ENCODE measurements at places on chromosomes 7 and 10.
A peak's percentile ranks its signal among the peaks of the same experiment; 100 is the strongest.

- DNase-seq, result no peak
Measured at GRCh38 chr10:49368256-49368655, 27.6 kb downstream of the DRGX start.

DNA sequence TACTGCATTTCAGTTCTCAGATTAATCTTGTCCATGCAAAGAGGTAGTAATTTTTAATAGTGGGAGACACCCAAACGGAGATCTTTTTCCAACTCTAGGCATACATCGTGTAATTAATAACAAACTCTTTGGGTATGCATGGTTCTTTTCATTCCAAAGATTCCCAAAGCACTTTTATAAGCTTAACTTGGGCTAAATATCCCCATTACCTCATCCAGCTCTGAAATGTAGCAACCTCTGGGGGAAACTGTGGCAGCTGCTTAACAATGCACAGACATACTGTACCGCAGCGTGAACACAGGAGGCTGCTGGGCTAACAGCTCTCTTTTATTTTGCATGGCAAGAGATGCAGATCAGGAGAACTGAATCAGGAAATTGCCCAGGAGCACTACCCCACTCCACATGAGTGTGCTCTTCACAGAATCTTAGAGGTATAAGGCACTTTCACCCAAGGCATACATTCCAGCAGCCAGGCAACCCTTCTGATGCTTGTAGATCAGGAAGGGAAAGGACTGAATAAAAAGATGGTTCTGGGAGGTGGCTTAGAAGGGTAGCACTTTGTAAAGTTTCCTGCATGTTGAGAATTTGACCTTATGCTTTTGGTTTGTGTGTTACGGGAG, 114.4 kb upstream of the GLI3 start:
- peak; percentile 17 for DNase-seq

DNA sequence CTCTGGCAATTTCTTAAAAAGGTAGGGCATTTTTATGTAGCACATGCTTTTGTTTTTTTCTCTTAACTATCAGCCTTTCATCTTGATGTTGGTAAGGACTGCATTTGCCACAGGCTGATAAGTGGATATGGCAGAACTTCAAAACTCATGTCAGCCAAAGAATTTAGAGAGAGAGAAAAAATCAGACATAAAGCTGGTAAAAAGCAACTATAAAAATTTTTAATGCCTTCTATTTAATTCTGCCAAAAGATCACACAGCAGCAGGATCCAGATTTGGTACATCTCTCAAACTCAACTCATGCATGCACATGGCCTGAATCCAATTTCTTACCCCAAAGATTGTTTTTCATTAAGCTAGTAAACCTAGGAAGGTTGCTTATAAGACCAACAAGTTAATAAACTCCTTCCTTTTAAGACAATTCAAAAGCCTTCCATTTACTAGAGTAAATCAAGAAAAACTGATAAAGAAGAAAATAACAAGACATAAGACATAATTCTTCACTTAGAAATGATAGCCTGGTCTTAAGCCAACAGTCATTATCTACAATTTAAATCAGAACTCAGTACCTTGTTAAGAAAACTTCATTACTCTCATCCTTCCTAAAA, 69.3 kb downstream of the GLI3 start:
- DNase-seq, result peak; percentile 50

- DNase-seq, result no peak
Measured at GRCh38 chr10:11018432-11018841, 765 bp downstream of the CELF2 start.

GRCh38 chr10:62726638-62727037, 77.9 kb upstream of the ADO start:
- DNase-seq, result no peak

- no peak for DNase-seq
Measured at GRCh38 chr7:51015581-51015980, 232.9 kb upstream of the GRB10 start.

GRCh38 chr10:97974100-97974499, 56.3 kb downstream of the CRTAC1 start:
- DNase-seq, result no peak

- no peak for DNase-seq
Measured at GRCh38 chr10:6177880-6178281, 24.9 kb upstream of the PFKFB3 start.

DNA sequence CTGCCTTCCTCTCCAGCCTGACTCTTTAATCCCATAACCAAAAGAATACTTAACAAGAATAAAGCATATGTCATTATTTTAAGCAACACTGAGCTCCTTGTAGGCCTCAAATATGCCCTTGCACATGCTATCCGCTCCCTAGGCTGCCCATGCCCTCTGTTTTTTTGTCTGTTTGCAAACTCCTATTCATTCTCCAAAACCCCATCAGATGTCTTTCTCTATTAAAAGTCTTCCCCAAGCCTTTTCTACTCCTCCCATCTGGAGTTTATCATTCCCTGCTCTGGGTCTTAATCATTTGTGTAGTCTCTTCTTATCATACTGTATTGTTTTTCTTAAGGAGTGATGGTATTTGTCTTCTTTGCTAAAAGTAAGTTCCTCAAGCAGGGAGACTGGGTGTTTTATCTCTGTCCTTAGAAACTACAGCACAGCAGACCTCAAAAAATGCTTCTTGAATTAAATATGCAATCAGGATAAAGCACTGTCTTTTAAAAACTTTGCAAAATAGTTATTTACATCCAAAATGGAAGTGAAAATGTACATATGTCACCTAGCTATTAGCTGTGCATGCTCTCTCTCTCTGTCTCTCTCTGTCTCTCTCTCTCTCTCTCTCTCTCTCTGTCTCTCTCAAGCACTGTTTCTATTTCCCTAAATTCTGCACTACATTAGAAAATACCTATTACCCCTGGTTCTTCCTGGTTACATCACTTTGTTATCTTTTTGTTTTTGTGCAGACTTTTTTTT, 56.5 kb upstream of the OPALIN start:
- DNase-seq, result no peak

- no peak for DNase-seq
Measured at GRCh38 chr7:100396421-100396982, 23.2 kb downstream of the PILRA start.

- peak; percentile 37 for DNase-seq
Measured at GRCh38 chr7:82755705-82756551, 312.4 kb upstream of the CACNA2D1 start.

DNA sequence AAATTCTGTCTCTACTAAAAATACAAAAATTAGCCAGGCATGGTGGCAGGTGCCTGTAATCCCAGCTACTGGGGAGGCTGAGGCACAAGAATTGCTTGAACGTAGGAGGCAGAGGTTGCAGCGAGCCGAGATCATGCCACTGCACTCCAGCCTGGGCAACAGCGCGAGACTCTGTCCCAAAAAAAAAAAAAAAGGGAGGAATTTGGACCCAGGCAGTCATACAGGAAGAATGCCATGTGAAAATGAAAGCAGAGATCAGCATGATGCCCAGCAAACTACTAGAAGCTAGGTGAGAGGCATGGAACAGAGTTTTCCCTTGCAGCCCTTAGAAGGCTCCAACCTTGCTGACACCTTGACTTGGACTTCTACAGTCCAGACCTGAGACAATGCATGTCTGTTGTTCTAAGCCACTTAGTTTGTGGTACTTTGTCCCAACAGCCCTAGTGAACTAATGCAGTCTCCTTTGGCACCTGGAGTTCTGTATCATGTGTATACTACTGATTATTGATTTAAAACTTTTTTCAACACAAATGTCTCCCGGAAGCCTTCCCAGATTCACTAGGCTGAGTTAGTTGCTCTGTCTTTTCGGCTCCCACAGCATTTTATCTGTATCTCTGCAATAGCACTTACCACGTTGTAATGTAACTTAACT, 10.2 kb upstream of the BAG3 start:
- DNase-seq, result no peak

- DNase-seq, result no peak
Measured at GRCh38 chr10:96205580-96205979, 65.8 kb downstream of the BLNK start.

GRCh38 chr10:42962110-42962901, 114.6 kb upstream of the RET start:
- DNase-seq, result no peak

- DNase-seq, result peak; percentile 81
Measured at GRCh38 chr10:72097448-72098300, 9.3 kb upstream of the SPOCK2 start.

DNA sequence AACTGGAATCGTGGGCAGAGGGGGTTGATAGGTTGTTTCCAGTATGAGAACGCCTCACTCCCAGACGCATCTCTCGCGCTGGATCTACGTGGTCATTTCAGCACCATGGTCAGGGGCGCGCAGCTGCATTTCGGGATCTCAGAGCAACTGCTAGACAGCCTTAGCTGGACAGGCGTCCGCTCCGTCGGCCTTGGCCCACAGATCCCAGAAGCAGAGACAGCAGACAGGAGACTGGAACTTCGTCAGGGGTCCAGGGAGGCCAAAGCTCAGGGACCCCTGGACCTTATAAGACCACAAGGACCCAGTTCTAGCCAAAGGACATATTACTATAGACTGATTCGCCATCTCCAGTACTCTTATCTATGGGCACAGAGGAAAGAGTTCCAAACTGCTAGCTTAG, 5.3 kb downstream of the NEUROG3 start:
- DNase-seq, result peak; percentile 82

DNA sequence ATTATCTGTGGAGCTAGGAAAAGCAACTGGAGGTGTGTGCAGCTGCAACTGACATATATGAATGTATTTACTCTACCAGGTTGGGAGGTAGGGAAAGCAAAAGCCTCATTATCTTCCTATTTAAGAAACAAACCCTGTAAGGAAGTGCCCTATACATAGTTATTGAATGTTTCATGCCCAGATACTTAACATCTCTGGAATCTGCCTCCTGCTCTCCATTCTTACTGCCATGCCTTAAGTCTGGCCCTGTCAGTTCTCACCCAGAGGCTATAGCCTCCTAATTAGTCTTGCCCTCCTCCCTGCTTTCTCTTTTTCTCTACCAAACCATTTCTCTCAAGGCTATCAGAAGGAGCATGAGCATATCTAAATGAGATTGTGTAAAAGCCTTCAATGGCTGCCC, 542.6 kb upstream of the LRRN3 start:
- DNase-seq, result no peak

- DNase-seq, result peak; percentile 79
Measured at GRCh38 chr10:73576178-73576889, 14.8 kb downstream of the USP54 start.
